ENCODE measurements at places on chromosomes 4 and X. TPM values are rescaled to one million over a fixed set of nuclear protein-coding genes. Genes with fewer than 3 reads are reported as not detected.

DNA sequence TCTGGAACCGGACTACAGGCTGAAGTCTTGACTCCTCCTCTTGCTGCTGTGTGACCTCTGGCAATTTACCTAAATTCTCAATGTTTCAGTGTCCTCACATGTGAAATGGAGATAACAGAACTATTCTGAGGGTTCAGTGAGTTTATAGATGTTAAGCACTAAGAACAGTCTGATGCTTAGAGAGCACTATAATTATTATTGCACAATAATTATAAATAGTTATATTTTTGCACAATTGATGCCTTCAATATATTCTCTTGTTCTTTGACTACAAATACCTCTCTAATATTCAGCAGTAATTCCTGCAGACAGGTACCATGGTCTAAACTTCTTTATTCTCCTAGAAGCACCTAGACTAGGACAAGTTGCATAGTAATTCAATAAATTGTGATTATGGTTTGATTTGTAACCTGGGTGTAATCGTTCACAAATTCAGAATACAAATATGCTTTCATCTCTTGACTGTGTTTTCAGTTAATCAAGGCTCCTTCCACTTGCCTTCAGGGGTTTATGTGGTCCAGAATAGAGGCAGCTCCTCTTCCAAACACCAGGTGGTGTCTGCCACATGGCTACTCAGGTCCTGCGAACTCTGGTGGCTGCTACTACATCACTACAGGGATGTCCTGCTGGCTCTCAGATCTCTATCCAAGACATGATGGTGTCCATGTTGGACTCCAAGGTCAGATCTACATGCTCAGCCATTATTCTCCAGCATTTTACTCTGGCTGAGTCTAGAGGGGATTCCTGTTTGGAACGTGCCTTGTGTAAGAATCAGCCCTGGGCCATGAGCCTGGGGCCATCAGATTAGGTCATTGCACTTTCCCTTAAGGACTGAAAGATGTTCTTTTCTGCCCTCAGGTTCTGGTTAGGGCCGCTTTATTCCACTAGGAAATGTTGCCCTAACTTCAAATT lies 103.4 kb downstream of the QRFPR start:
- H3K4me1 ChIP-seq: peaks cover 2% of the 10 kb centered on the region
- no peak overlapping the region for H3K27ac ChIP-seq

DNA sequence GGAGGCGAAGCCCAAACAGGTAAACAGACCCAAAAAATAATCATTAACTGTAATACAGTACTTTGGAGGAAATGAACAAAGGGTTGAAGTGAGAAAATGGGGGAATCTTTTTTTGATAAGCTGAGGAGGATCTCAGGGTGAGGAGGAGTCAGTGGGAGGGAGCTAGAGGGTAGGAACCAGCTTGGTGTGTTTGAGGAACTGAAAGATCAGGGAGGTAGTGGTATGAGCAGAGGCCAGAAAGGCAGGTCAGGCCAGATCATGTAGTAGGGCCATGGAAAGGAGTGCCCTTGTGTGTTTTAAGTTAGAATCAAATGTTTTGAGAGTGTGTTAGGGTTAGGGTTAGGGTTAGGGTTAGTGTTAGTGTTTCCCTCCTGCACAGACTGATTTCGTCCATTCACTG lies 48.8 kb downstream of the PPP2R2C start:
- H3K27ac ChIP-seq: no peak overlapping the region
- H3K36me3 ChIP-seq: no peaks in the 10 kb centered on the region
- no peak for DNase-seq
- peaks cover 53% of the 10 kb centered on the region for H3K27me3 ChIP-seq
- H3K4me1 ChIP-seq: peaks cover 10% of the 10 kb centered on the region

Gene PGAM4
- total RNA-seq: not detected

DNA sequence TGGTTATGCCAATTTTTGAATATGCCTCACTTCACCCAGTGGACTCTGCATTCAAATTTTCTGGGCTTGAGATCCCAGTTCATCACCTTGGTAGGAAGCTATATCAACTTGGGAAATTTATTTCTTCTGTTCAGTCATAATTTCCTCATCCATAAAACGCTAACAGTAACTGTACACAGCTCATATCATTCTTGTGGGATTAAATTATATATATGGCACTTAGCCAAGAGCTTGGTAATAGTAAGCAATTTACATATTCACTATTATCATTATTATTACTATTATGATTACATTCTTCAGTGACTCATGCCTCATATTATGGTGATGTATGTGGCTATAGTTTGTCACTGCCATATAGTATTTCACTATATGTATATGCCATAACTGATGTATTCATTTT lies 177.6 kb downstream of the CPE start:
- H3K27me3 ChIP-seq: no peaks in the 10 kb centered on the region
- no peak for DNase-seq
- H3K4me3 ChIP-seq: no peak overlapping the region
- no peaks in the 10 kb centered on the region for H3K36me3 ChIP-seq
- no peak overlapping the region for H3K27ac ChIP-seq

DNA sequence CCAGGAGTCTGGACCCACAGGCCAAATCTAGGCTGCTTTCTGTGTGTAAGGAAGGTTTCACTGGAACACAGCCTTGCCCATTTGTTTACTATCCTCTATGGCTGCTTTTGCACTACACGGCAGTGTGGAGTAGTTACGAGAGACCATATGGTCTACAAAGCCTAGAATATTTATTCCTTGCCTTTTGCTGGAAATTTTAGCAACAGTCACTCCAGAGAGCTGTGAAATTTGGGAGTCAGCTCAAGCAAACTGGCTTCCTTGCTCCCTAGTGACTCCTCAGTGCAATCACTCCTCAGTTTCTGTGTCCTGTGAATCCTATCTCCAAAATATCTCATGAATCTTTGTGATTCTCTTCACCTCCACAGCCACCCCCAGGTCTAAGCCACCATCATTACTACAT lies 99.0 kb upstream of the CPEB2 start:
- H3K4me1 ChIP-seq: no peaks in the 10 kb centered on the region
- DNase-seq: no peak
- H3K27me3 ChIP-seq: no peaks in the 10 kb centered on the region
- no peak overlapping the region for H3K4me3 ChIP-seq
- no peak overlapping the region for H3K27ac ChIP-seq

Gene RAB41
- total RNA-seq: not detected

DNA sequence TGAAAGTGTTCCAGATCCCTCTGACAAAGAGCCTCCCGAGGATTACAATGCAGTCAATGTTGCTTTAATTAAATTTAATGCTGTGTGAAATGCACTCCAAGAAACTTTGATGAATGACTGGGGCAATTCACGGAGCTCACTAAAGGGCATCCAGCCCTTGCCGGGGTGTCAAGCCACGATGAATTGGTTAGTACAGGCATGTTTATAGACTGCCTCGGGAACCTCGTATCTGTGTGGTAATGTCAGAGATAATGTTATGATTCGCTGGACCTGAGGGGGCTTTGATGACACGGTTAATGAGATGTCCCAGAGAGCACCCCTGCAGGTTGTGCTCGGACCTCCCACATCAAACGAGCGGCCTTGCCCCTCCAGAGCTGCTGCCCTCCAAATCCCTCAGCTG lies 428.8 kb downstream of the NKX6-1 start:
- no peaks in the 10 kb centered on the region for H3K4me1 ChIP-seq
- H3K4me3 ChIP-seq: no peak overlapping the region
- DNase-seq: no peak
- H3K27ac ChIP-seq: no peak overlapping the region
- no peaks in the 10 kb centered on the region for H3K36me3 ChIP-seq
- no peaks in the 10 kb centered on the region for H3K27me3 ChIP-seq

DNA sequence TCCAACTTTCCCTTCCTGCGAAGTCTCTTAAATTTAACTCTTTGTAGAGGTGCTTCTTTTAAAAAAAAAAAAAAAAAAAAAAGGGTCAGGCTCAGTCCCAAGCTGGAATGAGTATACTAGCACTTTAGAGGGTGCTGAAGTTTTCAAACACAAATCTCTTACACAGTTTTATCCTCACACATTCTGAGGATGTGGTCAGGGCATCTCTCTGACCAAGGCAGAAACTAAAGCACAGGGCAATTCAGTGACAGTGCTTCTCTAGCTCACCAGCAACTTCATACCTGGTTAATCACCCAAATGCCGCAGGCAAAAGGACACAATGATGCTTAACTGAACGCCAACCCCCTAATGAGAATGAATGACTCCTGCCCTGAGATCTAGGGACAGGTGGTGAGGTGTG lies 9.8 kb upstream of the PGM2 start:
- H3K36me3 ChIP-seq: no peaks in the 10 kb centered on the region
- H3K4me1 ChIP-seq: peaks cover 18% of the 10 kb centered on the region

Gene UGT2B11
- total RNA-seq: not detected

- H3K27ac ChIP-seq: no peak overlapping the region
- no peaks in the 10 kb centered on the region for H3K36me3 ChIP-seq
- no peaks in the 10 kb centered on the region for H3K4me1 ChIP-seq
- H3K27me3 ChIP-seq: no peaks in the 10 kb centered on the region
These were observed 46.5 kb upstream of the RAB9B start for GRCh38 chrX:103878466-103879122.

- no peak for DNase-seq
- H3K4me3 ChIP-seq: no peak overlapping the region
These were observed 40.6 kb downstream of the WDR1 start for GRCh38 chr4:10075953-10076391.

- no peak overlapping the region for H3K4me3 ChIP-seq
- H3K36me3 ChIP-seq: no peaks in the 10 kb centered on the region
- DNase-seq: no peak
- H3K27me3 ChIP-seq: no peaks in the 10 kb centered on the region
- peaks cover 26% of the 10 kb centered on the region for H3K4me1 ChIP-seq
- H3K27ac ChIP-seq: no peak overlapping the region
These were observed 1.4 kb upstream of the MAGED1 start for GRCh38 chrX:51891821-51892551.

Gene ATXN3L
- total RNA-seq: not detected

- H3K27me3 ChIP-seq: no peaks in the 10 kb centered on the region
- H3K4me3 ChIP-seq: no peak overlapping the region
- H3K36me3 ChIP-seq: no peaks in the 10 kb centered on the region
- H3K27ac ChIP-seq: no peak overlapping the region
These were observed 96.5 kb downstream of the CHRDL1 start for GRCh38 chrX:110699109-110699508.

DNA sequence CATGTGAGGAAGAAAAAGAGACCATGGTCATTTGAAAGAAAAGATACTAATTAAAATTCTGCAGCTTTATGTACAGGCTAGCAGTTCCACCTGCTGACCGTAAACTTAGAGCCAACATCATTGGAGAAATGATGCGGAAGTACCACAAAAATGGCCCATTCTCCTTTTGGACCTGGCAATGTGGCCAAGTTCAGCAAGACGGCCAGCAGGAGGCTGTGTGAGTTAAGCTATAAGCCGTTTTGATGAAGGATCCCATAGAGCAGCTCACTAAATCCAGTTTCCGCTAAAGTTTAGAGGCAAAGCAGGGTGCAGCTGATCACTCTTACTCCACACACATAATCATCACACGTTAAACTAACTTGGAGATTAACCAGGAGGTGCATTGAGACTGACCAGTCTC lies 133.8 kb downstream of the LDB2 start:
- H3K27ac ChIP-seq: no peak overlapping the region
- H3K4me3 ChIP-seq: no peak overlapping the region
- H3K4me1 ChIP-seq: no peaks in the 10 kb centered on the region
- H3K36me3 ChIP-seq: no peaks in the 10 kb centered on the region
- no peaks in the 10 kb centered on the region for H3K27me3 ChIP-seq

DNA sequence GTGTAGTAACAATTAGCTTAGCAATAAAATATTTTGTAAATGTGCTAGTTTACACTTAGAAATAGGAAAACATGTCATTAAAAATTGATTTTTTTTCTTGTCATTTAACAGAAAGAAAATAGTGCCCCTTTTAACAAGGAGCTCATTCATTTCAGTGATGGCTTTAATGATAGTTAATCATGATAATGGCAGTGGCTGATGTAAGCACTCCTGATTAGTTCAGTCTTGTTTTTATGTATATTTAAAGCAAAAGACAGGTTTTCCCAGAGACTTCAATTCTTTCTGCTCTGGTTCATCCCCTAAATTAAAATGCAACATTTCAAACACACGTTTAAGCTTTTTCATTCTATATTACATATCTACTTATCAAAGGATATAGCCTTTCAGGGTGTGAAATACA lies 1039.5 kb upstream of the PCDH7 start:
- no peaks in the 10 kb centered on the region for H3K27me3 ChIP-seq
- DNase-seq: no peak
- no peaks in the 10 kb centered on the region for H3K4me1 ChIP-seq
- H3K4me3 ChIP-seq: no peak overlapping the region

Gene NHS
- total RNA-seq: 0.09 TPM
